Activated CD4-positive, alpha-beta T cell treated with anti-CD3 and anti-CD28 coated beads, Interleukin-2, amount 10 ng/mL, durations not matched to agents 7 days and 5 days (primary cell): ENCODE measurements at places on chromosomes 7 and 10. TPM values are rescaled to one million over a fixed set of nuclear protein-coding genes. Genes with fewer than 3 reads are reported as not detected.

GRCh38 chr7:24830440-24831050 is 73.3 kb upstream of the GSDME start:
- peaks cover 75% of the 10 kb centered on the region for H3K36me3 ChIP-seq
- H3K27me3 ChIP-seq, result no peaks in the 10 kb centered on the region
- H3K27ac ChIP-seq, result no peak overlapping the region
- H3K4me3 ChIP-seq, result no peak overlapping the region
- DNase-seq, result no peak

- H3K36me3 ChIP-seq, result no peaks in the 10 kb centered on the region
- DNase-seq, result no peak
- H3K27me3 ChIP-seq, result peaks cover 10% of the 10 kb centered on the region
- no peak overlapping the region for H3K27ac ChIP-seq
Observed at GRCh38 chr10:31594347-31594873, 275.4 kb downstream of the ZEB1 start.

The TMEM176A gene
- total RNA-seq, result not detected

DNA sequence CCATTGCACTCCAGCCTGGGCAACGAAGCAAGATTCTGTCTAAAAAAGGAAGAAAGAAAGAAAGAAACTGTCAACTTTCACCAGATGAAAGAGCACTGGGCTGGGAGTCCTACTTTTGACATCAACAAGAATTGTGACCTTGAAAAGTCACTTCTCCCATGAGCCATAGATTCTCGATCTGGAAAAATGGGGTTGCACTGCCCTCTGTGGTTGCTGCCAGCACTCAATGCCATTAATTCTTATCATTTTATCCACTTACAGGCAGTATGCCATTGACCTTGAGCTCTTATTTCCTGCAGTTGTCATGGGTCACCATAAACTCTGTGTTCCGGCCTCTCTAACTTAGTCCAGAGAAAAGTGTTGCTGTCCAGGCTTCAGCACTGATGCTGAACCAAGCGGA is 137.2 kb downstream of the NOC3L start:
- DNase-seq, result no peak
- no peaks in the 10 kb centered on the region for H3K27me3 ChIP-seq
- H3K27ac ChIP-seq, result no peak overlapping the region

The TAF6 gene
- 65.5 TPM for total RNA-seq

The VSIR gene
- 148 TPM for total RNA-seq

DNA sequence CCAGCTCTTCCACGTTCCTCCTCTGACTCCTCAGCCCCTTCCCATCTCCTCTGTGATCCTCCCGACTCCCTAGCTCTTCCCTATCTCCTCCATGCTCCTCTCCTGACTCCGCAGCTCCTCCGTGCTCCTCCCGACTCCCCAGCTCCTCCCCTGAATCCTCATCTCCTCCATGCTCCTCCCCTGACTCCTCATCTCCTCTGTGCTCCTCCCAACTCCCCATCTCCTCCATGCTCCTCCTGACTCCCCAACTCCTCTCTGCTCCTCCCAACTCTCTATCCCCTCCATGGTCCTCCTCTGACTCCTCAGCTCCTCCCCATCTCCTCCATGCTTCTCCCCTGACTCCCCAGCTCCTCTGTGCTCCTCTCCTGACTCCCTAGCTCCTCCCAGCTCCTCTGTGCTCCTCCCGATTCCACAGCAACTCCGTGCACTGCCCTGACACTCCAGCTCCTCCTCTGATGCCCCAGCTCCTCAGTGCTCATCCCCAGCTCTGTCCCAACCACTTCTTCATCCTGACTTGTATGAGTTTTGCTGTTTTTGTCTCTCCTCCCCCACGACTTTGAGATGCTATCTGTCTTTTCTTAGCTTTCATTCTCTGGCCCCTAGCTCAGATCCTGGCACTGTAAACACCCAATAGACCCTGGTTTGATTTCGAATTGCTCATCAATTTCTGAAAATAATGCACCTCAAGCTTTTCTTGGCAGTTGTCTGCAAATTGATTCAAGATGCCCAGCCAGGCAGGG is 38.3 kb downstream of the OAT start:
- H3K36me3 ChIP-seq, result no peaks in the 10 kb centered on the region
- no peaks in the 10 kb centered on the region for H3K4me1 ChIP-seq
- DNase-seq, result no peak

The LGI1 gene
- total RNA-seq, result not detected

- peaks cover 62% of the 10 kb centered on the region for H3K27me3 ChIP-seq
- H3K36me3 ChIP-seq, result no peaks in the 10 kb centered on the region
- H3K4me3 ChIP-seq, result no peak overlapping the region
- H3K27ac ChIP-seq, result no peak overlapping the region
Observed at GRCh38 chr10:103501186-103501585, 7.7 kb downstream of the NEURL1 start.

DNA sequence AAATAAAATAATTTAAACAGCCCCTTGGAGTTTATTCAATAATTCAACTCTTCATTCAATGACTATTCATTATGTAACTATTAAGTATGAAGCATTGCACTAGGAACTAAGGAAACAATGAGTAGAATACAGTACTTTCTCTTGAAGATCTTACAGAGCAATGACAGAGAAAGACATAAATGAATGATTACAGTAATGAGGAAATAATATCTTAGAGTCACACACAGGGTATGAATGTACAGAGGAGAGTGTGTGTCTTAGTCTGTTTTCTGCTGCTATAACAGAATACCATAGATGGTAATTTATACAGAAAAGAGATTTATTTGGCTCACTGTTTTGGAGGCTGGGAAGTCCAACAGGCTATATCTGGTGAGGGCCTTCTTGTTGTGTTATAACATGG is 120.5 kb upstream of the NRBF2 start:
- H3K36me3 ChIP-seq, result no peaks in the 10 kb centered on the region
- no peak for DNase-seq
- H3K4me3 ChIP-seq, result no peak overlapping the region
- peaks cover 18% of the 10 kb centered on the region for H3K27me3 ChIP-seq

The OR6V1 gene
- not detected for total RNA-seq

The IL6 gene
- total RNA-seq, result 0.92 TPM

The C10orf67 gene
- total RNA-seq, result not detected

GRCh38 chr7:94056796-94057207 is 52.6 kb upstream of the BET1 start:
- DNase-seq, result no peak
- no peak overlapping the region for H3K4me3 ChIP-seq
- peaks cover 8% of the 10 kb centered on the region for H3K27me3 ChIP-seq
- no peaks in the 10 kb centered on the region for H3K36me3 ChIP-seq
- H3K27ac ChIP-seq, result no peak overlapping the region
- peaks cover 2% of the 10 kb centered on the region for H3K4me1 ChIP-seq

DNA sequence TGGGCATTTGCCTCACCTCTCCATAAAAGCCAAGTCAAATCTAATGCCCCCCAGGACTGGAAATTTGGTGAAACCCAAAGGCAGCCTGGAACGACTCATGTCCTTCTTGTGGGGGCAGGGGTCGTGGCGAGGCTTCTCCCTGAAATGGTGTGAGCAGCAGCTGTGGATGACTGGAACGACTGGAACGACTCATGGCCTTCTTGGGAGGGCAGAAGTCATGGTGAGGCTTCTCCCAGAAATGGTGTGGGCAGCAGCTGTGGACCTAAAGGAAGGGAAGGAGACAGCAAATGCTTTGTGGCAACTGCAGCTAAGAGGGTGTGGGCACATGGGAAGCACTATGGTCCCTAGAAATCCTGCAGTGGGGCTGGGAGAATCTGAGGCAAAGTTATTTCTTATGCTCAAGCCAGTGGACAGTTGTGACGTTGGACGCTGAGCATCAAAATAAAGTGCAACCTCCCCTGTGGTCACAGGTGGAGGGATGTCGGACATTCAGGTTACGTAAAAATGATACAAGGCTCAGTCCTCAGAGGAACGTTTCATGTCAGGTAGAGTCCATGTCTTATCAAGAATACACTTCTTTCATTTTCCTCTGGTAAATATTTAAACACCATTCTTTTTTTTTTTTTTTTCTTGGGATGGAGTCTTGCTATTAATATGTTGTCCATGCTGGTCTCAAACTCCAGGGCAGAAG is 107.0 kb upstream of the KIF5B start:
- no peak for DNase-seq
- no peak overlapping the region for H3K4me3 ChIP-seq
- no peaks in the 10 kb centered on the region for H3K36me3 ChIP-seq
- no peak overlapping the region for H3K27ac ChIP-seq

DNA sequence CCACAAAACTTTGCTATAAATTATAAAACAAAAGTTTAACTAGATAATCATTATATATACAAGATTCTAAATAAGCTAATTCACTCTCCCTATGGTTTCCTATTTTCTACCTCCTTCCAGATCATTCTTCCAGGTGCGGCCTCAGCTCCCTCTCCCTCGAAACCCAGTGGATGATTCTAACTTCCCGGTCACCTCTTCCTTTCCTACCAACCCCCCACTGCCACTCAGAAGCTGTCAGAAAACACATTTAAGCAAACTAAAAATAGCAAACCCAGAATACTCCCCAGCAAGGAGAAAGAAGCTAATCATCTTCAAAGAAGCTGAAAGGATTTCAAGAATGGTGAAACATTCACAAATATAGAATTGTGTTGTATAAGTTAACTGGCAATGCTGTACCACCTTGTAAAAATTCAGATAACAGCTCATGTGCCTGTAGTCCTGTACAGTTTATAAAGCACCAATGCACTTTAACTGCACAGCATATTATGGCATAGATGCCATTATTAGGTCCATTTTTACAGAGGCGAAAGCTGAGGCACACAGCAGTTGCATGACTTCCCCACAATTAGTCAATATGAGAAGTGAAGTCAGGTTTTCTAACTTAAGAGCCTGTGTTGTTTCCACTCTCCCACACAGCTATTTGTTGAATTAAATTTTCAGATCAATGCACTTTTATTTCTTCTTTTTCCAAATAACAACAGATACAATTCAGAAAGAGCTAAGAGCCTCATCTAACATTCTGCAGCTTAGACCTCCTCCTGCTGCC is 13.7 kb upstream of the DNTT start:
- H3K4me3 ChIP-seq, result no peak overlapping the region
- no peak for DNase-seq
- H3K27ac ChIP-seq, result no peak overlapping the region
- peaks cover 4% of the 10 kb centered on the region for H3K27me3 ChIP-seq
- H3K4me1 ChIP-seq, result peaks cover 15% of the 10 kb centered on the region

GRCh38 chr10:109765838-109766237 is 157.5 kb downstream of the XPNPEP1 start:
- no peak overlapping the region for H3K27ac ChIP-seq
- no peaks in the 10 kb centered on the region for H3K4me1 ChIP-seq
- no peaks in the 10 kb centered on the region for H3K36me3 ChIP-seq

- peak overlapping the region; percentile 19 for H3K27ac ChIP-seq
- no peak overlapping the region for H3K4me3 ChIP-seq
- no peaks in the 10 kb centered on the region for H3K36me3 ChIP-seq
- DNase-seq, result no peak
Observed at GRCh38 chr7:1554333-1555045, 1.5 kb downstream of the TMEM184A start.

- no peak overlapping the region for H3K27ac ChIP-seq
- H3K4me3 ChIP-seq, result no peak overlapping the region
- H3K4me1 ChIP-seq, result peaks cover 12% of the 10 kb centered on the region
- DNase-seq, result no peak
Observed at GRCh38 chr7:7789551-7789988, 71.2 kb upstream of the RPA3 start.

GRCh38 chr7:15554081-15554480 is 7.7 kb downstream of the AGMO start:
- no peaks in the 10 kb centered on the region for H3K27me3 ChIP-seq
- H3K4me1 ChIP-seq, result no peaks in the 10 kb centered on the region
- H3K27ac ChIP-seq, result no peak overlapping the region
- no peak for DNase-seq

- no peak overlapping the region for H3K4me3 ChIP-seq
- H3K4me1 ChIP-seq, result no peaks in the 10 kb centered on the region
- H3K27me3 ChIP-seq, result no peaks in the 10 kb centered on the region
- H3K36me3 ChIP-seq, result no peaks in the 10 kb centered on the region
- H3K27ac ChIP-seq, result no peak overlapping the region
Observed at GRCh38 chr10:82576093-82576492, 701.1 kb downstream of the NRG3 start.

DNA sequence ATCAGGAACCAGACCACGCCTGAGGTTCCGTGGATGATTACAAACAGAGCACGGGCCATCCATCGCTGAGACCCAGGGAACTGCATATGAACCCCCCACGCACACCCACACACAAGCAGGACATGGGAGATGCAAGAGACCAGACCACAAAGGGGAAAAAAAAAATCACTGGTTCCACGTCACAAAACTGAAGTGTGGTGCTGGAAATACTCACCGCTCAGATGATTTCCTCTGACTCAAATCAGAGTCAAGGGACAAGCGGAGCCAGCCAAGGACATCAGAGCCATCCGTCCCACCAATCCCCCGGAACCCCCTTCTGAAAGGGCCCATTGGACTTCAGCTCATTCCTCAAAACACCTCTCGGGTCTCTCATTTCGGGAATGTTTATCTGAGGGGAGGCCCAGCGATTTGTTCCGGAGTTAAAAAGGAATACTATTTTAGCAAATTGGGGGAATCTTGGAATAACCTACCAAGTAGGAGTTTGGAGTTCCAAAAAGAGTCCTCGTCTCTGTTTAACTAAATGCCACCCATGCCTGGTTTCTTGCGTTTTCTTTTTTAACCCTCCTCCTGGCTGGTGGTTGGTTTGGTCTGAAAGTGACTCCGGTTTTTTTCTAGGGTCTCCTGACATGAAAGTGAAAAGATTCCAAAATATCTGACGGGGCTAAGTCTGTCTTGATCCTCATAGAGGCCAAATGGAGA is 15.0 kb downstream of the SNX8 start:
- H3K4me3 ChIP-seq, result no peak overlapping the region
- peaks cover 10% of the 10 kb centered on the region for H3K4me1 ChIP-seq
- no peaks in the 10 kb centered on the region for H3K36me3 ChIP-seq
- no peaks in the 10 kb centered on the region for H3K27me3 ChIP-seq
- no peak overlapping the region for H3K27ac ChIP-seq

GRCh38 chr10:46096446-46096845 is 50.4 kb upstream of the MSMB start:
- no peak for DNase-seq
- H3K36me3 ChIP-seq, result peaks cover 2% of the 10 kb centered on the region
- H3K27me3 ChIP-seq, result no peaks in the 10 kb centered on the region

GRCh38 chr7:82559193-82559805 is 115.7 kb upstream of the CACNA2D1 start:
- no peaks in the 10 kb centered on the region for H3K4me1 ChIP-seq
- H3K27me3 ChIP-seq, result no peaks in the 10 kb centered on the region
- no peak overlapping the region for H3K4me3 ChIP-seq

- no peak overlapping the region for H3K4me3 ChIP-seq
- no peaks in the 10 kb centered on the region for H3K27me3 ChIP-seq
- no peaks in the 10 kb centered on the region for H3K36me3 ChIP-seq
- H3K4me1 ChIP-seq, result no peaks in the 10 kb centered on the region
- H3K27ac ChIP-seq, result no peak overlapping the region
Observed at GRCh38 chr7:34362621-34363020, 295.4 kb upstream of the NPSR1 start.

- no peaks in the 10 kb centered on the region for H3K27me3 ChIP-seq
- H3K27ac ChIP-seq, result no peak overlapping the region
- no peak for DNase-seq
- H3K36me3 ChIP-seq, result no peaks in the 10 kb centered on the region
Observed at GRCh38 chr7:20932785-20933527, 146.3 kb upstream of the SP8 start.

The CALU gene
- total RNA-seq, result 32.1 TPM

- no peaks in the 10 kb centered on the region for H3K27me3 ChIP-seq
- H3K27ac ChIP-seq, result peak overlapping the region; percentile 91
- H3K4me1 ChIP-seq, result peaks cover 57% of the 10 kb centered on the region
- no peak for DNase-seq
- peak overlapping the region; percentile 80 for H3K4me3 ChIP-seq
Observed at GRCh38 chr10:86522510-86522855, 891 bp upstream of the WAPL start.
